ENCODE measurements at places on chromosomes 5 and 9.

GRCh38 chr9:5871785-5872184 is 18.9 kb upstream of the MLANA start:
- DNase-seq: no peak

- DNase-seq: no peak
Observed at GRCh38 chr9:69599232-69599971, 72.8 kb downstream of the APBA1 start.

- peak; percentile 86 for DNase-seq
Observed at GRCh38 chr9:93576258-93577077, at the start of gene PHF2. TSS of gene PHF2 (plus strand) at chr9:93576584. CDS start at chr9:93576774, 190 bp downstream.

DNA sequence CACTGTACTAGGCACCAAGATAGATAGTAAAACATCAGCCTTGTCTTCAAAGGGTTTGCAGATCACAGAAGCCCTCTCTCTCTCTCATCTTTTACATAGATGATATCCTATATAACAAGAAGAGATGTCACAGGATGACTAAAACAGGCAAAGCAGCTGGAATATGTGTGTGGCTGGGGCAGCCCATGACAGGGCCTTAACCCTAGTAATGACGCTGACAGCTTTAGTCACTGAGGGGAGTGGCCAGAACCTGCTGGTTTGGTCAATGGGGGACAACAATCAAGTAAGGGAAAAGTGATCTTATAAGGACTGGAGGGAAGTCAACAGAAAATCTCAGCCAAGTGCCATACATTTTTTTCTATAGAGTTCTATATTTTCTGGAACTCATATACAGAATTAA is 41.9 kb upstream of the RIC1 start:
- DNase-seq: no peak

- DNase-seq: peak; percentile 37
Observed at GRCh38 chr9:92501671-92502393, 19.5 kb upstream of the ASPN start.

- DNase-seq: no peak
Observed at GRCh38 chr9:127710204-127710783, 3.5 kb downstream of the CFAP157 start.

DNA sequence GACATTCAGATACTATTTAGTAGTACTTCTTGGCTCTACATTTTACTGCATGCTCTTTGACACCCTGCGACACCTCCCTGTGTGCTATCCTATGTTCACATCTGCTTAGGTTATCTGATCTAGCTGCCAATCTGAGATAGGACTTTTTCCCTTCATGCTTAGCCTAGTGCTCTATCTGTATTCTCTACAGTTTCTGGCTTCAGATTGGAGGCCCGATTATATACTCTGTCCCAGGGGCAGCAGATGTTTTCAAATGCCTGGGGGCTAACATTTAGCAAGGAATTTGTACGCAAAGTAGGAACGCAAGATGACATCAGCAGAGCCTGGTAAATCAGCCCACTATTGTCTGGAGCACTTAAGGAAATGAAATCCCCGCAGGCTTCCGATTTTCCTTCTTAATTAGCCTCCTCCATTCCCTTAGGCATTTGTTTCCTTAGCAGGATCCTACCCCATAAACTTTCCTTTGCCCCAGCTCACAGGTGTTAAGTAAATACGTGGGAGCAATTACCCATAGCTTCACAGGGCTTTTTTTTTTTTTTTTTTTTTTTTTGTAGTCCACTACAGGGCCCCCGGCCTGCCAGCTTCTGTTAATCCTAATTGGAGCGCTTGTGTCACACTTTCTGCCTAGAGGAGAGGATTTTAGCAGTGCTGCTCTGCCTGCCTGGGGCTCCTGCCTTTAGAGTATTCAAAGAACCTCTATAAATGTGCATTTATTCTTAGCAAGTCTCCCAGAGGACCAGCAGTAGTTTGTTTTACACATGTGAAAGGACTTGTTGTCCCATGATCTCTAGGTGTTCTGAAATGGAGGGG is 61.1 kb upstream of the LPAR1 start:
- peak; percentile 6 for DNase-seq

All from SK-N-SH (cell line).